Stimulated activated CD4-positive, alpha-beta T cell treated with anti-CD3 and anti-CD28 coated beads, TNF-alpha, amount 100 ng/mL, for 1 hour (primary cell): ENCODE measurements at places on chromosomes 5 and 9.

DNA sequence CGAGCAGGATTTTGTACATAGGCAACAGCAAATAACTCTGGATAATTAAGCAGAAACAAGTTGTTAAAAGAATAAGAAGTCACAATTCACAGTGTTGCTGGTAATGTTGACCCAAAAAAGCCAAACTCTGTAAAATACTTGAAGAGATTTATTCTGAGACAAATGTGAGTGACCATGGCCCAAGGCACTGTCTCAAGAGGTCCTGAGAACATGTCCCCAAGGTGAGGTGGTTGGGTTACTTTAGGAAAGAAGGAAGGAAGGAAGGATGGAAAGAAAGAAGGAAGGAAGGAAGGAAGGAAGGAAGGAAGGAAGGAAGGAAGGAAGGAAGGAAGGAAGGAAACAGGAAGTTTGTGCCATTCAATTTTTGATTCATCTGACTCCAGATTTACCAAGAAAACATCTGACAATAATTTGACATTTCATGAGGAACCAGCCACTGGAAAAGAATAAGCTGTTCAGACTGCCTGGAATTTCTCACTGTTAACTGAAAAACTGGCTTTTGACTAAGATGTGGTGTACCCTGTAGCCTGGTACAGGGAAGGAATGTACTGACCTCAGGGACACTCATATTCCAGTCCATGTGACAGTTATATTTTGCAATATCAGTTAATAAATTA is 295.9 kb upstream of the TNC start:
- DNase-seq = no peak

GRCh38 chr5:67875601-67876000 is 340.0 kb upstream of the PIK3R1 start:
- no peak for DNase-seq

DNA sequence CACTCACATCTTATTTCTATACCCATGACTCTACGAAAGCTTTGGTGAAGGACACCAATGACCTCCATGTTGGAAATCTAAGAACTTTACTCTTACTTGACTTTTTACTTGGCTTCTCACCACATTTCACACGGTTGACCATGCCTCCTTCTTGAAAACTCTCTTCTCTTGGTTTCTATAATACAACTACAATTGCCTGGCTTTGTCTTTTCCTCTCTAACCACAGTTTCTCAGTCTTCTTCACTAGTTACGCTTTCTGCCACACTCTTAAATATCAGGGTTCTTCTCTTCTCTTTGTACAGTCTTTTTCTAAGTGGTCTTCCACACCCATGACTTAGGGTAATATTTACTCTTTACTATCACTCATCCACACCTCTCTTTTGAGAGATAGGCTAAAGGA is 2079.8 kb upstream of the WWC1 start:
- DNase-seq = no peak

GRCh38 chr5:159422910-159423309 is 92.6 kb upstream of the IL12B start:
- no peak for DNase-seq
